NCI-H2081 (cell line): ENCODE measurements at places on chromosomes 1 and 21.

DNA sequence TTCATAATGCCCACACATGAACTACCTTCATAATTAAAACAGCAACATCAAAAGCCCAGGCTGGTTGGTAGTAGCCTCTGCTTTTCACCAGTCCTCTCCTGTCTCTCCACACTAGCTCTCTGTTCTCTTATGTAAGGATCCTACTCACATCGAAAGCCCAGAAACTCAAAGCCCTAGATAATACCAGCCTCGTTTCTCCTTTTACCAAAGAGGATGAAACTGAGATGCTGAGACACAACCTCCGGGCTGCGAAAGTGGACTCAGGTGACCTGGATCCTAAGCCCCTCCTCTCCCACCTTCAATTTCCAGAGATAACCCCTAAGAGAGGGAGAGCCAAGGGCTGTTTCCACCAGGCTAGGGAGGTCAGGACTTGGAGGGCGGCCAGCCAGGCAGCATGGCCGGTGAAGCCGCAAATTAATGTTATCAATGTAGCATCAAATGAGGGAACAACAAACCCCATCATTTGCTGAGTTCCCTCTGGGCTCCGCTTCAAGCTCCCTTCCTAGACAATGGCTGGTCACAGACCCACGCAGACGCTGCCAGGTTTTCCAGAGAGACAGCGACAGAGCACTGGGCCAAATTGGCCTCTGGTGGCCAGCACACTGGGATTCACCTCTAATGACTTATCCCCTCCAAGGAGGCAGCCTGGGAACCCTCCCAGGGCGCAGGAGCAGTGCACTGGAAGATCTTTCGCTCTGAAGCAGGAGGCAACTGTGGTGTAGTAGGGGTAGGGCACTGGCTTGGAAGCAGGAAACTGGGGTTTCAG, 20.7 kb upstream of the STMN1 start:
- DNase-seq, result peak; percentile 45

- no peak for DNase-seq
Observed at GRCh38 chr1:15405106-15405850, 4.4 kb upstream of the EFHD2 start.

- DNase-seq, result no peak
Observed at GRCh38 chr1:154557939-154558719, at the start of gene UBE2Q1. Gene UBE2Q1, minus strand, starts transcription at chr1:154558662. Its CDS starts 109 bp downstream, at chr1:154558553.

DNA sequence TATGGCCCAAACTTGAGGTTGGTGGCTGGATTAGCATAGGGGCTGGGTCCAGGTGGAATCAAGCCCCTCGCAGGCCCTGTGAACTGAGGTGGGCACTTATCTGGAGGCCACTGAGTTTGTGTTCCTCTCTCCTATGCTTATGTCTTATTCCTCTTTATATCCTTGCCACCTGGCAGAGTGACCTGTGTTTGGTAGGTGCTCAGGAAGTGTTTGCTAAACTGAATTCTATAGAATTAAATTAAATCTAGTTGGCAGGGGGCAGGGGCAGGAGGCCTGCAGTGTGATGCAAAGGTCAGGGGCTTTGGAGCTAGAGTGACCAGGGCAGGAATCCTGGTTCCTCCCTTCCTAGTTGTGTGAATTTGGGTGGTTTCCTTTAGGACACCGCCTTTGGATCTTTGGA, 1.1 kb upstream of the TMEM9 start:
- no peak for DNase-seq

GRCh38 chr1:156912310-156912709, 8.1 kb upstream of the LRRC71 start:
- DNase-seq, result no peak

- DNase-seq, result no peak
Observed at GRCh38 chr1:92372164-92372563, 73.3 kb downstream of the RPAP2 start.

DNA sequence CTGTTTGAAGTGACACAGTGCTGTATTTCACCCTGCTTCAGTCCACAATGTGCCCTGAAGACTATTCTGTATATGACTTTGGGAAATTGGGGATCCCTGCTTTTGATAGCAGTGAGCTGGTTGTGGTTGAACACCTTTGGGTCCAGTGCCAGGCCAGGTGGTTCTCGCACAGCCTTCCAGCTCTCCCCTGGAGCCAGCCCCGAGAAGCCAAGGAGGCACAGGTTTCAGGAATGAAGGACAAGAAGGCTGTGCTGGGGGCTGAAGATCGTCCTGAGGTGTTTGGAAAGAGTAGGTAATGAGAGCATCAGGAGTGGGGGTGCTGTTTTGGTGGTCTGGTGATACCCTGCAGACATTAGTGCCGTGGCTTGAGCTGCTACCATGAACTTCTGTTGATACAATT, 131.4 kb upstream of the COL6A1 start:
- DNase-seq, result no peak

GRCh38 chr21:36159356-36159921, 2.8 kb downstream of the DOP1B start:
- DNase-seq, result no peak

DNA sequence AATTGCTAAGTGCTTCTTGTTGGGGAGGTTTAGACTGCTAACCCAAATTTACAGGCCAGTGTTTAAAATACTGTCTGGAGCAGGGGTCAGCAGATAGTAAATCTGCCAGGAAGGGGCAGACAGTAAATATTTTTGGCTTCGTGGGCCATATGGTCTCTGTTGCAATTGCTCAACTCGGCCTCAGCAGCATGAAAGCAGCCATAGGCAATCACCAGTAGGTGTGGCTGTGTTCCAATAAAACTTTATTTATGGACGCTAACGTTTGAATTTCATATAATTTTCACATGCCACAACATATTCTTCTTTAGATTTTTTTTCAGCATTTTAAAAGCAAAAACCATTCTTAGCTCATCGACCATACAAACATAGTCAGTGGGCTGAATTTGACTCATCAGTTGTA, 172.7 kb downstream of the BRINP2 start:
- DNase-seq, result no peak

DNA sequence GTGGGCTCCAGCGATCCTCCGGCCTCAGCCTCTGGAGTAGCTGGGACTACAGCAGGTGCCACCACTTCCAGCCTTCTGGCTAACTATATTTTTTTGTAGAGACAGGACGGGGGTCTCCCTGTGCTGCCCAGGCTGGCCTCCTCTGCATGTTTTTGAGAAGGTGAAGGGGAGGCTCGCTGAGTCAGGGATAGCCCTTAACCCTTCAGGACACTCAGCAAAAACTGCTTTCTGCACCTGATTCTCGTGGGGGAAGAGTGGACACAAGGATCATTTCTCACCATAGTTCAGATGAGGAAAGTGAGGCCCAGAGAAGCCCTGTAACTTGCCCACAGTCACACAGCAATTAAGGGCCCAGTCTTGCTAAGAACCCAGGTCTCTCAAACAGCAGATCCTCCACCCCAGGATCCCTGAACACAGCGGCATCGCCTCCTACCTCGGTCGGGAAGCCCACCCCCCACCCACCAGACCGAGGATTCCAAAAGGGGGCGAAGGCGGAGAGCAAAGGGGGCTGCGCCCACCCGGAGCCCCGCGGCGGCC, 1.3 kb downstream of the FGR start:
- DNase-seq, result no peak

DNA sequence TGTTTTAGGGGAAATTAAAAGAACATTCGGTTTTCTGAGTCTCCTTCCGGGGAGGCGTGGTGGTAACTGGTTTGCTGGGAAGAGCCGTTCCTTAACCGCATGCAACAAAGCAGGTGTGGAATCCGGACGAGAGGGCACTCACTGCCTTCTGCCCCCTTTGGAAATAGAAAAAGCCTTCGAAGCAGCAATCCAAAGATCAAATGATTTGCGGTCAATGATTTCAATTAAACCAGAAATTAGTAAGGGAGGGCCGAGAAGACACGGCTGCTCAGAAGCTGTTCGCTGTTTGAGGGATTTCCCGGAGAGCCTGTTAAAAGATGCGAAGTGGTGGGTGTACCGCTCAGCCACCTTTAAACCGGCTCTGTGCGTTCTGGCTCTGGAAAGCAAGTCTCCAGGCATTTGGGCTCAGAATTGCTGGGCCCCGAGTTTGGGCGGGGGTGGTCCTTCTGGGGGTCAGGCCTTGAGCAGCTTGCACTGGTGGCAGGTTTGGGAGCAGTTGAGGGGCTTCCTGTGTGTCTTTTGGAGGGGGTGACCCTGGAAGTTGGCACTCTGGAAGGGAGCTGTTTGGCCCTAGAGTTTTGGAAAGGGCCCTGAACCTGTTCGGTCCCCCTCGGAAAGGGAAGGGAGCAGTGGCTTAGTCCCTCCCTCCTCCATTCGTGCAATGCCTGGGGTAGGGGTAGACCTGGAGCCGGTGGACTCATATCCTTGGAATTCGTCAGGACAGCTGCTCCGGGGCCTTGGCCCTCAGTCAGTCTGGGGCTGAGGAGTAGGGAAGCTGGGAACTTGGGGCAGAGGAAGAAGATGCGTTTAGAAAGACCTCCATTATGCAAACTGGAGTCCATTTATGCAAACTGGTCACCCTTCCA, 3.1 kb downstream of the SIM2 start:
- no peak for DNase-seq

DNA sequence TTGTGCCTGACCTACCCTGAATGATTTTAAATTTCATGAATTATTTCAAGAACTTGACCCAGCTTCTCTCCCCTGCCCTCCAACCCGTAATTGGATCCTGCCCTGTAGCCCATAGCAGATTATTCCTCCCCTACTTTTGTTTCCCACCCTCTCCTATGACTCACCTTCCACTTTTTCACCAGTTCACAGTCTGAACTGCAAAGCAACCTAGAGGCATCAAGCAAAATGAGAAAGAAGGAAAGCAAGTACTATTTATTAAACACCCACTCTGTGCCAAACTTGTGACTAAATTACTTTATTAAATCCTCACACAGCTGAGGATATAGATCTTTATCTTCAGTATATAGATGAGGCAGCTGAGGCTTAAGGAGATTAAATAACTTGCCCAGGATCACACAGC, 20.7 kb upstream of the IKBKE start:
- DNase-seq, result no peak
